Activated CD4-positive, alpha-beta T cell treated with anti-CD3 and anti-CD28 coated beads, Interleukin-2, amount 50 U/mL, for 16 hours (primary cell): ENCODE measurements at places on chromosomes 6 and 20.

DNA sequence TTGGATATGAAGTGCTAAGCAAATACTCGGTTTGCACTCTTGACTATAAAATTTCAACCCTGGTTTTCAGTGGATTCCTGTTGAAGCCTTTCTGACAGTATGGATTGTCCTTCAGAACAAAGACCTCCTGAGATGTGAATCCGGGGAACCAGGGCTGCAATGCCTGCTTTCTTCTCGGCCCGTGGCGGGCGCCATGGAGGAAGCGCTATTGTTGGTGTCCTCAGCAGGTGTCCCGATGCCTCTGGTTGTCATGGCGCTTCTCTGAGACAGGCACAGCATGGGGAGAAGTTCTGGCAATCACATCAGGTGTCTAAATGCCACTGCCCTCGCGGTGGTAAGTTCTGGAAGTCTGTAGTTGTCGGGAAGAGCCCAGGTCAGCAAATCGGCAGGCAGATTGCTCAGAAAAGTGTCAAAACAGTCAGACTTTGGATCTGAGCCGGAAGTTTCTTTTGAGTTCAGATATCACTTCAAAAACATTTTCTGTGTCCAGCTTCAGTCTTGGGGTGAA is 188.5 kb downstream of the CDH4 start:
- DNase-seq: no peak

DNA sequence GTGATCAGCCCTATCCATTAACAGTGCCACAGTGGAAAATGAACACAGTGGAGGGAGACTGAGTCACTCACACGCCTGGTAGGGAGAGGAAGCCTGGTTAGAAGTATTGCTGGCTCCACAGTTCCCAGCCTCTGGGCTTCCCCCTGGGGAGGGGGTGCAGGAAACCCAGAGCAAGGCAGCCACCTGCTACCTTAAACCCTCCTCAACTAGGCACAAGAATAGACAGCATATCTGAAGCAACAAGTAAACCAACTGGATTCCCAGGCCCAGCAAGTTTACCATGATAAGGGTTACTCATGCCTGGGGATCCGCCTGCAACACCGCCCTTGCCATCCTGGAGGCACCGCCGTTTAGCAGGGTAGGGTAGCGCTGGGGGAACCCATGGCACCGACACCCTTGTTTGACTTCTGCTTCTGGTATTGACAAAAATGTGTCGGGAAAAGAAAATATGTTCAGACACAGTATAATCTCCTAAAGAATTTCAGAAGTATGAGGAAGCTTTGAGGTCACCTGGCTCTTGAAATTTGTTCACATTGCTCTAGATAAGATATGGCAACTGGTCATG is 38.3 kb downstream of the SLC22A23 start:
- DNase-seq: no peak

GRCh38 chr6:90294989-90295853 is 1.4 kb downstream of the BACH2 start:
- peak; percentile 46 for DNase-seq

DNA sequence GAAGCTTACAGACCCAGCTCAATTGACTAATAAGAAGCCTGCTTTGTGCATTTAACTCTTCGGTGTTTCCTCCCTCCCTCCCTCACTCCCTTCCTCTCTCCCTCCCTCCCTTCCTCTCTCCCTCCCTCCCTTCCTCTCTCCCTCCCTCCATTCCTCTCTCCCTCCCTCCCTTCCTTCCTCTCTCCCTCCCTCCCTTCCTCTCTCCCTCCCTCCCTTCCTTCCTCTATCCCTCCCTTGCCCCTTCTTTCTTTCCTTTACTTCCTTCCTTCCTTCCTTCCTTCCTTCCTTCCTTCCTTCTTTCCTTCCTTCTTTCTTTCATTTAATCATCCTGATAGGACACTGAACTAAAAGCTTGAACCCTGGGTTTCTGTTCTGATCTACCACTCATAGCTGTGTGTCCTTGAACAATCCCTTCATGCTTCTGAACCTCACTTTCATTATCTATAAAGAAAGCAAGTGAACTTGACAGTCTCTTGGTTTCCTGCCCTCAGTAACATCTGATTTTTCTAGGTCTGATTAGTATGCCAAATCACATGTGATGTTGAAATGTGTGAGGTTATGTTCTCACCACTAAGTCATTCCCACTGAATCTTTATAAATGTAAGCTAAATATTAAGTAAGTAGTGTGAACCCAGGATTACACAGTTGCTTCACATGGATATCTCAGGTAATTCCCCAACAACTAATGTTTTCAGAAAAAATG is 132.3 kb upstream of the BMP2 start:
- no peak for DNase-seq

GRCh38 chr6:149129371-149130077 is 188.0 kb upstream of the TAB2 start:
- DNase-seq: no peak

DNA sequence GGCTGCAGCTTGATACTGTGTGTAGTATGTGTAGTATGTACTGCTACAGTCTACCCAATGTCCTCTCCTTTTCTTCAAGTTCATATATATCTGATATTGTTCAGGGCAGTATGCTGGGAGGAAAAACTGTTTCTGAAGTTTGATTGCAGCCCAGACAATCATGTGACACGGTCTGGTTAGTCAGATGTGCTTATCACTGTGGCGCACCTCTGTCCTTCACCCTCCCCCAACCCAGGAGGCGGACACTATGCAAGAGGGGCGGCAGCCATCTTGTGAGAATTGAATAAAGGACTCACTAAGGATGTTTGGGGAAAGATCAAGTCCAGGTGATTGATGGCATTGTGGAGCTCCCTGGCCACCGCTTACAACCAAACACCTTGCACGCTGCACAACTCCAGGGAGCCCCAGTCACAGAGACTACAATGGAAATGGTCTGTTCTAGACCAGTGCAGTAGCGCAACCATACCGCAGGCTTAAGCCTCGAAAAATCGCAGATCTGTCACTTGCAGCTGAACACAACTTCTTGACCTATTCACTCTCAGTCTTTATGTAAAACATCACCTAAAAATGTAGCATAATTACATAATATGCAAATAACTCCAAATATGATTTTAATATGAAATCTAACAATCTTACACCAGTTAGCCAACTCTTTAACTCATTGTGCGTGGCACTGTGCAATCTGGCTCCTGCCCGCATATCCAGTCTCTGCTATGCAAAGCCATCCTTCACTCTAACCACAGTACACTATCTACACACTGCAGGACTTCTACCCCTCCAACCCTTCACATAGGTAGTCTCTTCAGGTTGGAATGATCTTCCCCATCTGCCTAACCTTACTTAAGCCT is 79.3 kb downstream of the VGLL2 start:
- no peak for DNase-seq

GRCh38 chr6:90982051-90982450 is 395.2 kb upstream of the MAP3K7 start:
- no peak for DNase-seq

GRCh38 chr6:11270030-11271027 is 37.9 kb upstream of the NEDD9 start:
- no peak for DNase-seq

DNA sequence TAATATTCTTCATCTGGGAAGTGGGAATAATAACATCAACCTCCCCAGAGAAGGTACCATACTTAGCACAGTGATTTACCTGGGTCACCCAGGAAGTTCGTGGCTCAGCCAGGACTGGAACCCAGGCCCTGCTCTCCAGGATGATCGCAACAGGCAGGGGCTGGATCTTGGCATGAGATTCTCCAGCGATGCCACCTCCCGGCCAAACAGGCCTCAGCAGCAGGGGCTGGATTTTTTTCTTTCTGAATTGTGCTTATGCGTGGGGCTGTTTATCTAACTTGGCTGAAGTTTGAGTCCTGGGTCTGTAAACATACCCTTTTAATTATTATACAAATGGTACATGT is 129.5 kb upstream of the PTPN1 start:
- DNase-seq: no peak

DNA sequence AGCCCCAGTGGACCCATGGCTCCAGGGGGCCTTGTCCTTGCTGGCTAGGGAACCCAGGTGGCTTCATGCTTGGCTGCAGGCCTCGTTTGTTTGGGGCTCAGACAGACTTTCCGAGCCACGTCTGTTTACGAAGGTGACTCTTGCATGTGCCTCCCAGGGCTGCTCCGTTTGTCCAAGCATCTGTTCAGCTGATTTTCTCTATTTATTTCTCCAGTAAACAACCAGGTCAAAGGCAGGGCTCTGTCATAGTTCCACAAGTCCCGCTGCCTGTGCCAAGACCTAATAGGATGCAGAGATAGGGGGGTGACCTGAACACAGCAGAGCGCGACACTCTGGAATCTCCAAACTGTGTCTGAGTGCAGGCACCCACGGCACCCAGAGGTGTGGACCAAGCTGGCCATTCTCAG is 12.8 kb upstream of the SPO11 start:
- DNase-seq: no peak
